A673 (cell line): ENCODE measurements at places on chromosomes 4 and X.

- DNase-seq = no peak
These were observed 531.4 kb upstream of the TECRL start for GRCh38 chr4:64940698-64941097.

GRCh38 chrX:135536877-135537276 is 16.4 kb downstream of the INTS6L start:
- no peak for DNase-seq

- DNase-seq = no peak
These were observed 459.7 kb downstream of the MID1IP1 start for GRCh38 chrX:39260965-39261364.

- no peak for DNase-seq
These were observed 22.0 kb upstream of the FAM9C start for GRCh38 chrX:13066391-13066790.

GRCh38 chrX:153571534-153571908 is 27.4 kb downstream of the CCNQ start:
- no peak for DNase-seq

DNA sequence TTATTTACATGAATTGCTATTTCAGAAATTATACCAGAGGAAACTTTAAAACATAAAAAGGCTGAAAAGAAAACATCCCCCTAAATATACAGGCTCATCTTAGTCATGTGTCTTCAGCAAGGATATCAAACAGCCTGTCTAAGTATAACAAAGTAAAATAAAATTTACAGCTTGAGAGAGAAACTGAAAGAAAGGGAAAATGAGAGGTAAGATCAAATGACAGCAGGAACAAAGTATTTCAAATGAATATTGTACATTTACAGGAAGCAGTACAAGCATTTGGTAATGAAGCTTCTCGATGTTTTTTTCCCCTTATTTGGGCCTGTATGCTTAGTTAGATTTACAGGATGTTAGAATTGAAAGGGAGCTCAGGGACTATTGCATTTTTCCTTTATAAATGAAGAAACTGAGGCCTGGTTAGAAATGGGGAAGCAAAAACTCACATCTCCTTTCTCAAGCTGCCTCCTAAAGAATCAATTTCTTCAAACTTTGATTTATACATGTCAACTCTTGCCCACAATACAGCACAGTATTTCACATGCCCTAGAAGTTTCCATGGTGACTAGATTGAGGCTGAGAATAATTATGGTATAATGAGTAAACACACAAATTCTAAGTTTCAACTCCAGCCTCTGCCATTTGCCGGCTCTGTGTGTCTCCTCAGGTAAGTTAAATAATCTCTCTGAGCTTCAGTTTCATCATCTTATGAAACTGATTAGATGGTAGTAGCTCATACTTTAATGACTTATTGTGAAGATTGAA is 29.3 kb downstream of the DAPP1 start:
- DNase-seq = no peak

- DNase-seq = no peak
These were observed 984.1 kb downstream of the TRAM1L1 start for GRCh38 chr4:116101321-116101720.

GRCh38 chr4:126591583-126591982 is 1041.2 kb upstream of the INTU start:
- DNase-seq = no peak

- peak; percentile 92 for DNase-seq
These were observed 14.7 kb downstream of the NDP start for GRCh38 chrX:43958529-43958928.

- no peak for DNase-seq
These were observed 127.9 kb upstream of the DMD start for GRCh38 chrX:33339219-33339618.
